ENCODE measurements at places on chromosomes 1 and 21.

- peak; percentile 69 for DNase-seq
These were observed 243.8 kb upstream of the RAB4A start for GRCh38 chr1:229027158-229027557.

- DNase-seq: peak; percentile 33
These were observed 62.1 kb downstream of the STUM start for GRCh38 chr1:226610671-226611070.

- DNase-seq: no peak
These were observed 1.5 kb downstream of the RABGGTB start for GRCh38 chr1:75787524-75787923.

DNA sequence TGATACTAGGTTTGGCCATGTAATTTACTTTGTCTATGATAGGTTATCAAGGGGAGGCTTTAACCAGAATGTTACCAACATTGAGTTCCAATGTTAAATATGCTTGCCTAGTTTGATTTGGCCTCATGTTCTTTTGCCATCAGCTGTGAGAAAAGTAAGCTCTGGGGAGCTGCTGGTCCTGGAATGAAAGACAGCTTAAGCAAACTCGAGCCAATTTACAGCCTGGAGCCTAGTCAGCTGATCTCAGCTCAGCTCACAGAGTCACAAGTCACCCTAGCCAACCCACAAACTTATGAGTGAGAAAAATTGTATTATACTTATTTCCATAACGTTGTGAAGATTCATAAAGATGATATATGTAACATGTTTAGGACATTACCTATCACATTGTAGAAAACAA, 426.7 kb downstream of the RWDD3 start:
- DNase-seq: no peak

DNA sequence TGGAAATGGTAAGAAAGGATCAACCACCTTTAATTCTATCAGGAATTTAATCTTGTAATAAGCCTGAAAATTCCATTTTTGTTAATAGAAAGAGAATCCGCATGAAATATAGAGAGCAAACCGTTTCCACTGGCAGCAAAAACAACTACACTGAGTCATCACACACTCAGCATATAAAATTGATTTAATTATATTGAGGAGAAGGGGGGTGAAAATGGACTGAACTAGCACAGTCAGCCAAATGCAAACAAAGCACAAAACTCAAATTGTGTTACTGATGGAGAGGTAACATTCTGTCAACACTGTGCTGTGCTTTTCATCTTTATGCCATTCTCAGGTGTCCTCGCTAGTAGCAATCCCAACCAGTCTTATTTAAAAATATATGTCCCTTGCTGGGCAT, 1583.9 kb downstream of the MRPL39 start:
- no peak for DNase-seq

GRCh38 chr1:225880636-225881035, 1.5 kb downstream of the TMEM63A start:
- DNase-seq: no peak

DNA sequence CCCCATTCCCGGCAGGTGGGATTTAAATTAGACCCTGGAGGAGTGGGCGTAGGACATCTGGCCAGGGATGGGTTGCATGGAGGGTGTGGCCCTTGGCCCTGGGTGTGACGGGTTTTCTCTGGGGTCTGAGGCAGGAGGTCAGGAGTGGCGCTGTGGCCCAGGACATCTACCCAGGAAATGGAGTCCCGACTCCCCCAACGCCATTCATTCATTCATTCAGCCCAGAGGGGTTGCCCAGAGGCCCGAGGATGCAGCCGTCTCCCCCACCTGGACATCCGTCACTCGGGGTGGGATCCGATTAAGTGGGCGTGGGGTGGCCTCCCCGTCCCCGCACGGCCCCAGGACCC, 663 bp downstream of the ATP13A2 start:
- peak; percentile 63 for DNase-seq

- DNase-seq: no peak
These were observed 3.9 kb downstream of the ARHGEF2 start for GRCh38 chr1:155974208-155975115.

DNA sequence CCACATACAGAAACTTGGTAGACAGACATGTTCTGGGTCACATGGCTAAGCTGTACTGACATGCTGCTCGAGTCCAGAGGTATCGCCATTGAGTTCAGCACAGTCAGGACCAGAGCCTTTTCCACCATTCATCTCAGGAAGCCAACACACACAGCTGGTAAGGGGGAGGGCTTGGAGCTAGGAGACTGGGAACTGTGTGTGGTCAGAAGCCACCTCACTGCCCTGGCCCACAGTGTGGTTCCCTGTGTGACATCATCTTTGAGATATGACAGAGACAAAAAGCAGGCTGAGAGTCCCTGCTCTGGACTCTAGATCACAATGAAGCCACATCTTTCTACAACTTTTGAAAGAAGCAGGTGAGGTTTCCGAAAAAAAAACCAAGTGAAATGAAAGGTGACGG, 107.2 kb downstream of the SIM2 start:
- no peak for DNase-seq

GRCh38 chr1:211259638-211260126, 516 bp downstream of the RCOR3 start:
- no peak for DNase-seq

DNA sequence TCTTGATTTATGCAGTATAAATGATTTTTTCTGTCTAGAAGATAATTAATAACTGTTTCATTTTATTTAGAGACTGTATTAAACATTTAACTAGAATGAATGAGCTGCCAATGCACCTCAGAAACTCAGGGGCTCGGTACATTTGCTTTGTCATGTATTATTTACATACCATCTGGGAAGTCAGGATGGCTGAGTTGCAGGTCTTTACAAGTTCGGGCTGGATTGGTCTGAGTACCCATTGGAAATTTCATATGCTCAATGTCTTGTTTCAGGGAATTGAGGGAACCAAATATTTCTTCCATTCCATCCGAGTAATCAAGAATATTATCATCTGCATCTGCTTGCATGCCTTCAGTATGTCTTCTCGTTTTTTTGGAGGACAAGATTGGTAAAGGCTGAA, 221.7 kb downstream of the COL11A1 start:
- no peak for DNase-seq

GRCh38 chr1:58528518-58528917, 18.0 kb downstream of the OMA1 start:
- DNase-seq: no peak

DNA sequence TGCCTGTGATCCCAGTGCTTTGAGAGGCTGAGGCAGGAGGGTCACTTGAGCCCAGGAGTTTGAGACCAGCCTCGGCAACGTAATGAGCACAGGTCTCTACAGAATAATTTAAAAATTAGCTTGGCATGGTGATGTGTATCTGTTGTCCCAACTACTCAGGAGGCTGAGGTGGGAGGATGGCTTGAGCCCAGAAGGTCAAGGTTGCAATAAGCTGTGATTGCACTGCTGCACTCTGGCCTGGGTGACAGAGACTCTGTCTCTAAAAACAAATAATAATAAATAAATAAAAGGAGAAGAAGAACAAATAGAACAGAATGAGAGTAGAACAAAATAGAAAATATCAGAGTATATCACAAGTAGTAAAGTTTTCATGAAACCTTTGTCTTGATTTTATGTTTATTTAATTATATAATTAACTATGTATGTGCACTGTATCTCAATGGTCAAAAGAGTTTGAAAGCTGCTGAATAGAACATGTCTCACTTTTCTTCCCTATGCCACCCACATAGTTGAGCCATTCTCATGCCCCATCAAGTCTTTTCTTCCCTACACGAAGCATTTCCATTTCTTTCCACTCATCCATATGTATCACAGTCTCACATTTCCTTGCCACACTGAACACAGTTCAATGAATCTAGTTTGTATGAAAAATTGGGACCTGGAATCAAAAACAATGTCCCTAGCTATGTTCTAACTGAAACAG, 22.9 kb upstream of the APOBEC4 start:
- DNase-seq: no peak

DNA sequence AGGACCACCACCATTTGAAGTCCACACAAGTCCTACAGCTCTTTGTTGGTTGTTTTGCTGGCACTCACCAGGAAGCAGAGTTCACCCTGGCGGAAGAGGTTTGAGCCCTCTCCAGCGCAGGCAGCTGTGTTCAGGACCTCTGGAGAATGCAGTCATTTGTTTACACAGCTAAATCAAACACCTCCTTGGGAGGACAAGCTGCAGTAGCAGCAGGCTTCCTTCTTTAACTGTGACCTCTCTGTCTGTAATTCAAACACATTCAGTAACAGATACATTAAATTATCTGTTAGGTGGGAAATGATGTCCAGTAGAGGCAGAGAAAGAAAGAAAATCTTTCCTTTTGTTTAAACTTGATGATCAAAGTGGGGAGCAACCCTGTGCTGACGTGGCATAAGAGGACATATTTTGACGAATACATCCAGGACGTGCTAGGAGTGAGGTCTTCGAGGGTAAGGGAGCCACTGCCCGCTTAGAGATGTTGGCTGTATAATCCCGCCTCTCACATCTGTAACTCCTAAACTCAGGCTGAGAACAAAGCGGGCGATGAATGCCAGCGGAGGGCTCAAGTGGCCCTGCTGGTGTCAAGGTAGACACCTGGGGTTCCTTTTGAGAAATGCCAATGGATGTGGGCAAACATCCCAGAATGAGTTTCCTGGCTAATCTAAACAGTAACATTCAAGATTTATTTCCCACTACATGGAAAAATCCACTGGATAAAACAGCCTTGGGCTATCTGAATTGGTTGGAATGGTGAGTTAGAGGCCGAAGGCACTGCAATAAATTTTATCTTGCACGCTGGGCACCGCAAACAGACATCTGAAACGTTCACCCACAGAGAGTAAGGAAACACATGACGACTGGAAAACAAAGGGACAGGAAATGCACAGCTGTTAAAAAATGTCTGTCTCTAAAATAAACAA, 51.7 kb downstream of the ABCA4 start:
- peak; percentile 75 for DNase-seq

GRCh38 chr1:97943354-97943753, 22.5 kb upstream of the DPYD start:
- DNase-seq: no peak

DNA sequence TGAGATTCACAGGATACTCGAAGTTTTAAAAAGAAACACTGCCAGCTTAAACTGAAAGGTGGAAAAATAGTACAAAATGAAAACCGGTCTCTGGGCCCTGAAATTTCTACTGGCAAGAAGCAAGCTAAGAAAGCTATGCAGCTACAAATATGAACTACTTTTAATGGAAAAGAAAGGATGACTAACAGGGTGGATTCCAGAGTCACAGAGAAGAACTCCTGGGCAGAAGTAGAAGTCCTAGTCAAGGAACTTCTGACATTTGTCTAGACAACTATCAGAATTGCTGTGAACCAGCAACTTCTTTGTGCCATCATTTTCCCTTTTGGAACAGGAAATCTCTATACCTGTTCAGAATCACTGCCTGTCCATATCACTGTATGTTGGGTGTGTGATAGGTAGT, 38.1 kb downstream of the CD160 start:
- no peak for DNase-seq

GRCh38 chr1:63643926-63644325, 50.7 kb downstream of the PGM1 start:
- DNase-seq: peak; percentile 62

DNA sequence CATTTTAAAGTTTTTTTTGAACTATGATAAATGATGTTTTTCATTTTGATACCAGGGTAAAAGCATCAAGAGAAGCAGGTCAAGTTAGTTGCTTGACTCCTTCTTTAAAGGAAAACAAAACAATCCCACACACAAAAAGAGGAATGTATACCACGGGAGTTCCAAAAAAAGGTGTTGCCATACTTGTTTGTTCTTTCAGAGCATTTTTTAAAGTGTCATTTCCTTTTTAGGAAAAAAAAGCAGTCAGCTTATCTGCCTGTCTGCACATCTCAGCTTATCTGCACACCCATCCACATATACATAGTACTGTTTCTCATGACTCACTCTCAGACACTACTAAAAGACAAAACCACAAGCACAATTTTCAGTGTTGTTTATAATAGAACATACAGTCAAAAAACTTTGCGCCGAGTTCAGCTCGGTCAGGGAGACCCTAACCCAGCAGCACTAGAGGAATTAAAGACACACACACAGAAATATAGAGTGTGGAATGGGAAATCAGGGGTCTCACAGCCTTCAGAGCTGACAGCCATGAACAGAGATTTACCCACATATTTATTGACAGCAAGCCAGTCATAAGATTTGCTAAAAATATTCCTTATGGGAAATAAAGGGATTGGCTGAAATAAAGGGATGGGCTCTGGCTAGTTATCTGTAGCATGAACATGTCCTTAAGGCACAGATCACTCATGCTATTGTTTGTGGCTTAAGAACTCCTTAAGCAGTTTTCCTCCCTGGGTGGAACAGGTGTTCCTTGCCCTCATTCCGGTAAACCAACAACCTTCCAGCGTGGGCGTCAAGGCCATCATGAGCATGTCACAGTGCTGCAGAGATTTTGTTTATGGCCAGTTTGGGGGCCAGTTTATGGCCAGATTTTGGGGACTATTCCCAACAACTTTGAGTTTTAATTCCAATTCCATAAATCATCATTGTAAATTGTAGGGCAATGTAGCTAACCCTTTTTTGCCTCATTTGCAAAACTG, 11.4 kb upstream of the MNDA start:
- DNase-seq: no peak
